Right renal cortex interstitium (tissue), 3 donors: ENCODE measurements at places on chromosomes 5 and 9.
A peak's percentile ranks its signal among the peaks of the same experiment; 100 is the strongest.

DNA sequence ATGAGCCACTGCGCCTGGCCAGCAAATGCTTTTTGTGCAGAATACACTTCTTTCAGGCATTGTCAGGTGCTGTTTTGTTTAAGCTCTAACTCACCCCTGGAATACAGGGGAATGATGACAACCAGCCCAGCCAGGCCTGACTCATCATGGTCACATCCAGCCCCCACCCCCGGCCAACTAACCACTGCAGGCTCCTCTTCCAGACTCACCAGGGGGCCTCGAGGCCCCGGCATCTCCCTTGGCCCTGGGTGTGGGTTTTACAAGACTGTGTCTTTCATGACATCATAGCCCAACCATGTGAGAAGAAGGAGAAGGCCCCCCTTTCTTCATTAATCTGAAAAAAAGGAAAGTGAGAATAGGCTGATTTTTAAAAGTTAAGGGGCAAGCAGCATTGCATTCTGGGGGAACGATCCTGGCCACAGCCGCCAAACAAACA lies 35.5 kb downstream of the OLFML2A start:
- DNase-seq: no peak

DNA sequence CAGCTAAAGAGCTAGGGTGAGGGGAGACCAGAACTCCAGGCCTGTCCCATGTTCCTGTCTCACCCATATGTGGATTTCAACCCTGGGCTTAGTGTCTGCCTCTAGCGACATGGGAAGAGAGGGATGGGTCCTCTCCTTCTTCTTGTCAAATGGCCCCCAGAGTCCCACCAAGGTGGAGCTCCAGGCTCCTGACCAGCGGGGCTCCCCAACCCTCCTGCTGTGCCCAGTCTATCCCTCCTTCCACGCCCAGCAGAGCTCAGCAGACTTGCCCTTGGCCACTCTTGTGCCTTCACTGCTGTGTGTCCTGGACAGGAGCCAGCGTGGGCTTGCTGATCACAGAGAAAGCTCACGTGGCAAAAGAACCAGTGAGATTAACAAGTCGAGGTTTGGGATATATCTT lies 123.0 kb upstream of the GABRP start:
- DNase-seq: no peak

GRCh38 chr9:20292002-20292401 lies 330.3 kb downstream of the MLLT3 start:
- DNase-seq: no peak

- no peak for DNase-seq
These were observed 76.1 kb downstream of the ADAMTS2 start for GRCh38 chr5:179268966-179269693.

DNA sequence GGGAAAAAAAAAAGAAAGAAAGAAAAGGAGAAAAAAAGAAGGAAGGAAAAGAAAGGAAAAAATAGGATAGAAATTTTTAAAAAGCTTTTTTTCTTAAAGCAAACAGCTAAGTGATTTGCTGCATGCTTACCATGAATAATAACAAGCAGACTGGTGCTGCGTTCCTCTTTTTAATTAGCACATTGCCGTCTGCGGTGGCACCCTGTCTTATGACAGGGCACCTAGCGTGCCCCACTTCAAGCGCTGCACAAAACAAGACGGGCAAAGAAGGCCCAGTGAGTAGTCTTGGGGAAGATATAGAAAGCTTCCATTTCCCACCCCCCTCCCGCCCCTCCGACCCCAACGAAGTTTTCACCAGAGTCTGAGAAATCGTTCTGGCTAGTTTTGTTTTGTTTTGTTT lies 513.9 kb downstream of the ZNF608 start:
- no peak for DNase-seq

DNA sequence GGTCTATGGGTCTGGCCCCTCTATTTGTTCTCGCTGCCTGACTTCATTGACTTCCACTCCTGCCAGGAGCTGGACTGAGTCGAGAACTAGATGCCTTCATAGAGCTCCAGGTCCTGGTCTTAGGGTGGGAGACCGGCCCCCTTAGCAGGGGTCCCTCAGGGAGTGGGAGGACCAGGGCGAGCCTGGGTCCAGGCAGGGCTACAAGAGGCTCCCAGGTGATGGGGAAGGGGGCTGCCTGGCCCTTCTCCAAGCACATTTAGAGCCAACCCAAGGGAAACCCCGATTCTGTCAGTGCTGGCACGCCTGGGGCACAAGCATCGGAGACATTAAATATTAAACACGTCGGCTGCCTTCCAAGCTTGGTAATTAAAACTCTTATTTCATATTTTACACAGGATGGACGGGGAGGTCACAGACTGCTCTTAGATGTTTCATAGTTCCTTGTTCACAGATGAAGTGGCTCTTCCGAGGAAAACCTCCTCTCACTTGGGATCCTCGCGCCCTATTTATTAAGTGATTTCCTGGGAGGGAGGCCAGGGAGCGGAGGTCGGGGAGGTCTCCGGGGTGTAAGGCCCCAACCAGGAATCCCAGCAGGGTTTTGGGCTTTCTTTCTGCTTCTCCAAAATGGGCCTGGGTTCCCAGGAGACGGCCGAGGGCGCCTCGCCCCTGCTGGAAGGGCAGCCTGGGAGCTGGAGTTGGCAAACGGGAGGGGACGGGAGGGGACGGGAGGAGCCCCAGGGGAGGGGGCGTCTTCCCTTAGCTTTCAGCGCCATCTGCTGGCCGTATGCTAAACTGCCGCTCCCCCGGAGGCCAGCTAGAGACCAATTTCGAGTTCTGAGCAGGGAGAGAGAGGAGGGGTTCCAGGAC lies 23.4 kb upstream of the ZBTB43 start:
- DNase-seq: peak; percentile 57

GRCh38 chr5:68803881-68804319 lies 289.9 kb upstream of the SLC30A5 start:
- DNase-seq: no peak

- DNase-seq: no peak
These were observed 333.3 kb upstream of the GRIA1 start for GRCh38 chr5:153157156-153157555.

GRCh38 chr5:173909199-173909598 lies 21.1 kb downstream of the CPEB4 start:
- no peak for DNase-seq

DNA sequence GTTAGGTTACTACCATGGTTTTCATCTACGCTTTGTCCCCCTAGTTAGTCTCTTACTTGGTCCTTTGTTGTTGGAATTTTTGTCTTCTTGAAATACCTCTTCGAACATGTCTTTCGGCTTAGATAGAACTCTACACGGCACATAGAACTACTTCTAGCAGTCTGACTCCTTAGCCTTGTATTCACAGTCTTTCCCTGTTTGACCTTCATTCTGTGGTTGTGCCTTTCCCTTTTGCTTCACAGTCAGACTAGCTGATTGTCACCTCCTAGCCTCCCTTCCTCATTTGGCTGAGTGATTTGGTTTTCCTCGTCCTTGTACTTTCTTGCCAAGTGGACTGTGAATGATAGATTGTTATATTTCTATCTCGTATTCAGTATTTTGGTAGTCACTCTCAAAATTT lies 10.7 kb downstream of the SMAD5 start:
- DNase-seq: no peak

DNA sequence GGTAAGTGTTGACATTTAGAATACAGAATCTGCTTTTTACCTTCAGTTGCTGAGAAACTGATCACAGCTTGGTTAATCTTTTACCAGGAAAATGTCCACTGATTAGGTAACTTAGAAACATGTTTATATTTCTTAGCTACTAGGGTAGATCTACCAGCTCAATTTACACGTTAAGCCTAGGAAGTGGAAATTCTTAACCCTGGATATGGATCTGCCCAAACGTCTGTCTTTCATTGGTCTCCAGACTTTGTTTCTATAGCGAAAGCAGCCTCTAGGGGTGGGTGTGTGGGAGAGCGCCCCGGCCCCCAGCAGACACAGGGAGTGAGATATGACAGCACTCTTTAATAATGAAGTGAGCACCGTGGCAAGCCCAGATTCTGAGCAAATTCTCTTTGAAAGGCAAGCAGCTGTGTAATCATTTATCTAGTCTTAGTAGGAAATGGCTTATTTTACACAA lies 141.6 kb upstream of the ZNF608 start:
- no peak for DNase-seq

GRCh38 chr9:72665421-72665820 lies 144.0 kb downstream of the TMC1 start:
- DNase-seq: no peak

DNA sequence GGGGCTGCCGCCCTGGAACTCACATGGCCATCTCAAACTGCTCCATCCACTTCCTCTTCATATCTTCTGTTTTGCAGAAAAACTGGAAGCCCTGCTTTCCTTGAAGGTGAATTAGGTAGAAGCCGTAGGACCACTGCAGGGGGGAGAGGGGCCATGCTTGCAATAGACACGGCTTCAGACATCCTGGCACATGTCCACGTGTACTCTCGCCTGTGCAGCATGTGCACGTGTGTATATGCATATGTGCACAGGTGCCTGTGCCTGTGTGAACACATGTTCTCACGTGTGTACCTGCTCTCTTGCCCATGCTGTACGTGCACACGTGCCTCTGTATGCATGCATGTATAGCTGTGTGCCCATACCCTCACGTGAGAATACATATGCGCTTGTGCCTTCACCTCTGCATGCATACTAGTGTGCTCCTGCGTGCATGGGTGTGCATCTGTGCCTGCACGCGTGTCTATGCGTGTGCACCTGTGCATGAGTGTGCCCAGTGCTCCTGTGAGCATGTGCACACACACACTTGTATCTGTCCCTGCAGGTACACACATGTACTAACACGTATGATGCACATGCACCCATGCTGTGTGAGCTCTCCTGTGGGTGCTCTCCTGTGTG lies 47.7 kb upstream of the SARDH start:
- no peak for DNase-seq

DNA sequence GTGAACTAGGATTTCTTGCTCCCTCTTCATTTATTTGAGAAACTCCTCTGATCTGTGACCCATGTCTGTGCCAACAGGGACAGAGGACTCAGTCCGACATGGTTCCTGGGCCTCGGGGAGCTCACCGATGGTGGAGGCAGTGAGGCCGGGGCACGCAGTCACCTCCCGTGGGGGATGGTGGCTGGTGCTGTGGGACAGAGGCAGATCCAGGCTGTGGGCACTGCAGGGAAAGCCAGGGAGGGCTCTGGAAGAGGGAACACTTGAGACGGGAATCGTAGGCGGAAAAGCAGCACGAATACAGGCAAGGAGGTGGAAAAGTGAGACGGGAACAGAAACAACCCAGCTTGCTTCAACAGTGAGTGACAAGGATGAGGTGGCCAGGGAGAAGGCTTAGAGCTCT lies 127.8 kb downstream of the GABBR2 start:
- no peak for DNase-seq

DNA sequence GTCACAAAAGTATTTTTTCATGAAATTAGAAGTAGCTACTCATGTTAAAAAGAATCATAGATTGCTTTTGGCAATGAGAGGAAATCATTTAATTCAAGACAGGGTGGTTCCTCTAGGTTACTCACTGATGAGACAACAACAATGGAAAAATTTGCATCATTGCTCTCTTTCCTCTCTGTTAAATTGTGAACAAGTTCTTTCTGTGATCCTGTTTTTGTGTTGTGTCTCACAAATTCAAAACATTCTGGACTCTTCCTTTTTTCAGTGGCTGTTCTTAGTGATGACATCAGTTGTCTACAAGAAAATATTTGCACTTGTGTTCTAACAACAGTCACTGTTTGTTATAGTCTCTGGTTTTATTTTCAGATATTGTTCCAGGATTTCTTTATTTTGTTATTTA lies 95.3 kb downstream of the XRCC4 start:
- no peak for DNase-seq

- DNase-seq: no peak
These were observed 137.8 kb downstream of the SPOCK1 start for GRCh38 chr5:137361280-137361679.

DNA sequence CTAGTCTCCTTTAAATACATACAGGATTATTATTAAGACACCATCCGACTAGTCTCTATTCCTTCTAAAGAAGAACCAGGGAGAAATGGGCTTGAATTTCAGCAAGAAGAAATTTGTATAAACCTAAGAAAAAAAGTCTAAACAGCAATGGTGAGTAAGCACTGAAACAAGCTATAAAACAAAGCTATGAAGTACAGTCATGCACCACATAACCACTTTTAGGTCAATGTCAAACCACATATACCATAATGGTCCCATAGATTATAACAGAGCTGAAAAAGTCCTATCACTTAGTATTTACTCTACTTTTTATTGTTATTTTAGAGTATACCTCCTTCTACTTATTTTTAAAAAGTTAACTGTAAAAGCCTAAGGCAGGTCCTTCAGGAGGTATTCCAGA lies 102.0 kb upstream of the NFIB start:
- DNase-seq: no peak

DNA sequence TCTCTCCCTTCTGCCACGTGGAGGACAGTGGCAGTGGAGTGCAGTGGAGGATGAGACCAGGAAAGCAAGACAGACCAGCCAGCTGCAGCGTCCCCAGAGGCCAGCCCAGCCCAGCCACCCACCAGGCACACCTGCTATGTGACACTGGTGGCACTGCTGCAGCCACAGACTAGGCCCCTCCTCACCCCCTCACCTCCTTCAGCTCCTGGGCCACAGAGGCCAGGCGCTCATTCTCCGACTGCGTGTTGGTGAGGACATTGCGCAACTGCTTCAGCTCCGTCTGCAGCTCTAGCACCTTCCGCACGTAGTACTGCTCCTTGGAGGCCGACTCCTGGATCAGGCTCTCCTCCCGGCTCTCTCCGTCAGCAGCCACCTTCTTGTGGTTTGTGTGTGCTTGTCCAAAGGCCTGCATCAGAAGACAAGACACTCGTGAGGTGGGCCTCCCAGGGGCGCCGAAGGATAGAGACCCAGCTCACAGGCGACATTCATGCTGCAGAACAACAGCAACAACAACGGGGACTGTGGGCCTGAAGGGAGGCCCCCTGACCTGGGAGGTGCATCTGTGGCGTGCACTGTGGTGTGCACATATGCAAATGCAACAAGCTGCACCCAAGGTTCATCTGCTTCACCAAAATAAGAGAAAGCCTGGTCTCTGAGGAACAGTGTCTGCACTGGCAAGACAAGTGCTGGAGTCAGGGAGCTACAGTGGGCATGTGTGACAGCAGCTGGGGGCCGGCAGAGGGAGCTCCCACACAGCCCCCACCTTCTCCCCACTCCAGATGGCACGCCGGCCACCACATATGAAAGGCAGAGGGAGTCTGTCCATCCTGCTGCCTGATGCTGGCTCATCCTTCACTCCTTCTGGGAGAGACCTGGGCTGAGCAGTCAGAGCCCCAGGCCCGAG lies 35.5 kb downstream of the BICD2 start:
- DNase-seq: no peak

- DNase-seq: no peak
These were observed 22.6 kb upstream of the LMX1B start for GRCh38 chr9:126591083-126591482.

- DNase-seq: no peak
These were observed 55.8 kb downstream of the SLC22A5 start for GRCh38 chr5:132425009-132425937.

GRCh38 chr5:37071901-37072581 lies 177.1 kb downstream of the CPLANE1 start:
- no peak for DNase-seq

- no peak for DNase-seq
These were observed 33.9 kb downstream of the OLFML2A start for GRCh38 chr9:124810663-124811355.
